A172 (cell line): ENCODE measurements at places on chromosomes 1 and 21. TPM values are rescaled to one million over a fixed set of nuclear protein-coding genes. Genes with fewer than 3 reads are reported as not detected.
A peak's percentile ranks its signal among the peaks of the same experiment; 100 is the strongest.

GRCh38 chr1:10070206-10070605 is 37.4 kb downstream of the UBE4B start:
- DNase-seq = no peak

- no peak for DNase-seq
These were observed 23.2 kb downstream of the LEPR start for GRCh38 chr1:65443647-65444046.

GRCh38 chr1:3680488-3681230 is 28.3 kb downstream of the TP73 start:
- DNase-seq = no peak

- DNase-seq = no peak
These were observed 27.9 kb upstream of the COL24A1 start for GRCh38 chr1:86184426-86184825.

DNA sequence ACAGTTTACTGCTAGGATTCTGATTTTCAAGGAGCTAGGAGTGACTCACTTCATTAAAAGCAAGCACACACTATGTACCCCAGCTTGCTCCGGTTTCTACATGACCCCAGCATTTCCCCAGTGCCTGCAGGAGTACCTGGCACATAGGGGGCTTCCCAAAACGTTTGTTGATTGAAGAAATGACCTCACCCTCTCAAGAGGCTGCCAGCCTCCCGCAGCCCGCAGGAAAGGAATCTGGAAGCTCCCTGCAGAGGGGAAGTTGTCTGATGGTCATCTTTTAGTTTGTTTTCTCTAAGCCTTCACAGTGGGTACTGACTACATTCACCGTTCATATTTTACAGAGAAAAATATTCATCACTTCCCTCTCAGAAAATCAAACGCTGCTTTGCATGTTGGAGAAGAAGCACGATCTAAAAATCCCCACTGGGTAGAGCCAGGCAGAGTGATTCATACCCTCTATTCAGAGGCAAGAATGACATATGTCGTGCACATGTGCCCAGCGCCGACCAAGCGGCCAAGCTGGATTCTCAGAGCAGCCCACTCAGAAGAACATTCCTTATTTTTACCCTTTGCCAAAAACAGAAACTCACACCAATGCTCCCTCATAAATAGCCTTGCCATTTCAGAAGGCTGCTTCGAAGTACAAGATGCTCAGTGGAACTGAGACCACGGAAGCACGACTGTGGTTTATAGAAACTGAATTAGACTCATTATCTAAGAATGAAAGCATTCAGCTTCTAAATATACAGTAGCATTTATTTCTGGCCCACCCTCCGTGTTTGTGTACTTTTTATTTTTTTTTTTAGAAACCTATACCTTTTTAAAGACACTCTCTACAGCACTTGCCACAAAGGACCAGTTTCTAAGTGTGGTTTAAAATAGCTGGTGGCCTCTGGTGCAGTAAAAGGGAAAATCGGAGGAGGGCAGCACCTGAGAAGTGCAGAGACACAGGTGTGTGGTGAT is 143.2 kb downstream of the MIS18A start:
- peak; percentile 21 for DNase-seq

DNA sequence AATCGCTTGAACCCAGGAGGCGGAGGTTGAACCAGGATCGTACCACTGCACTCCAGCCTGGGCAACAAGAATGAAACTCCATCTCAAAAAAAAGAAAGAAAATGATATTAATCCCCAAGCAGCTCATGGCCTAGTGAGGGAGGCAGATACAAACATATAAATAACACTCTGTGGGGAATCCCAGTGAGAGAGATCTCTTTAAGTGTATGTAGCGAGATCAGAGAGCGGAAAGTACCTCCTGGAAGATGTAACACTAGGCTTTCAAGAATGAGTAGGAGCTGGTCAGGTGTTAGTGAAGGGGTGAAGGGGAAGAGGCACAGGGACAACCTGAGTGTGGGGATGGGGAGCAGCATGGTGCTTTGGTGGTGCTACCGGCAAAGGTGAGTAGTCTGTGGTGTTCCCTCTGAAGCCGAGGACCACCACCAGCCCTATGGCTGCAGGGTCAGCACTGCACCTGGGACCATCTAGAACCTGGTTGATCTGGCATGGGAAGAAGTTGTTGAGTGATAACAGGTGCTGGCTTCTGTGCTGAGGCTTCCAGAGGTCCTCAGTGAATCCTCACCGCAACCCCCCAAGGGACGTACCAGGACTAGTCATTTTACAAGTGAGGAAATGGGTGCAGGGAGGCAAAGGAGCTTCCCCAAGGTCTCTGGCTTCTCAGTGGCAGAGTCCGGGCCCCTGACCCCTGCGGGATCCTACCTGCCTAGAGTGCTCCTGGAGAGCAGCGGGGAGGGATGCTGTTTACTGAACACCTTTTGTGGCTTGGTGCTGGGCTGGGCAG is 367.6 kb upstream of the VAMP3 start:
- DNase-seq = no peak

GRCh38 chr1:157944663-157945280 is 48.7 kb upstream of the KIRREL1 start:
- no peak for DNase-seq

DNA sequence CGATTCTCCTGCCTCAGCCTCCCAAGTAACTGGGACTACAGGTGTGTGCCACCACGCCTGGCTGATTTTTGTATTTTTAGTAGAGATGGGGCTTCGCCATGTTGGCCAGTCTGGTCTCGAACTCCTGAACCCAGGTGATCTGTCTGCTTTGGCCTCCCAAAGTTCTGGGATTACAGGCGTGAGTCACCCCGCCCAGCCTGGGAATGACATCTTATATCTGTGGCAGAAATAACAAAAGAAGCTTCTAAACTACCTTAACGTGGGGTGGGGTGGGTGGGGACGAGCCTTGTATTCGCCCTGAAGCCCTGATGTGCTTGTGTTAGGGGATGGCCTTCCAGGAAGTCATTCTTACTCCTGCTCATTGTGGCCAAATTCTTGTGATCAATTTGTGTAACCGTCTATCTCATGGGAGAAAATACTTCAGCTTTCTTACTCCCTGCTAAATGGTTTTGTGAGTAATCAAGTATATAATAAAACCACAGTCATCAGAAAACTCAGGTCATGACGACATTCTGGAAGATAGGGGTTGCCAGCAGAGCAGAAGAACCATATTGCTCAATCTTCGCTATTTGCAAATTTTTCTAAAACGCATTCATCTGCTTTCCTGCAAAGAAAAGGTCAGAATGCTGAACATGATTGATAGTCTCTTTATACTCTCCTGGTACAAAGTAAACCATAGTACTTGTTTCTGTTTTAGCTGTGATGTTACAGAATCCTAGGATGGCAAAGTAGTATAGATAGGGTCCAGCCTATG is 63.2 kb downstream of the DIRAS3 start:
- DNase-seq = peak; percentile 88

- DNase-seq = no peak
These were observed 141.5 kb upstream of the VAMP3 start for GRCh38 chr1:7629465-7630195.

DNA sequence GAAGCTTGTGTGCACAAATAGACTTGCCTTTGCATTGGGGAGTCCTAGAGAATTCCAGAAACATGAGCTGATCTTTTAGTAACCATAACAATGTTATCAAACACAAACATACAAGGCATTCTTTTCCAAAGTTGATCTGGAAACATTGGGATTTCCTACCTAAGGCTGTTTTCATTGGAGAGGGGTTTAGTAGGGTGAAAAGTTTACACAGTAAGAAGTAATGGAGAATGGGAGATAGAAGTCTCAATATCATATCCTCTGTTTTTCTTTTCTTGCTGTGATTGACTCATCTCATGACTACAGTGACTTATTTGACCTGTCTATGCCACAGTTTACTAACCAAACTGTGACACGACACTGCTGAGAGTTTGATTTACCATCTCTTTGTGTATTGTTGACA is 65.6 kb upstream of the PLA2G4A start:
- peak; percentile 35 for DNase-seq

The DNAJC6 gene
- total RNA-seq = 2.2 and 3.5 TPM in 2 replicates

GRCh38 chr1:71881611-71882010 is 400.7 kb downstream of the NEGR1 start:
- DNase-seq = no peak

The HES2 gene
- total RNA-seq = 2.0 and 3.9 TPM in 2 replicates

- DNase-seq = no peak
These were observed 10.3 kb upstream of the FAM89A start for GRCh38 chr1:231050395-231050794.

The RHBDL2 gene
- 1.2 and 3.3 TPM in 2 replicates for total RNA-seq

- DNase-seq = no peak
These were observed 217.9 kb downstream of the TM2D1 start for GRCh38 chr1:61506944-61507500.

DNA sequence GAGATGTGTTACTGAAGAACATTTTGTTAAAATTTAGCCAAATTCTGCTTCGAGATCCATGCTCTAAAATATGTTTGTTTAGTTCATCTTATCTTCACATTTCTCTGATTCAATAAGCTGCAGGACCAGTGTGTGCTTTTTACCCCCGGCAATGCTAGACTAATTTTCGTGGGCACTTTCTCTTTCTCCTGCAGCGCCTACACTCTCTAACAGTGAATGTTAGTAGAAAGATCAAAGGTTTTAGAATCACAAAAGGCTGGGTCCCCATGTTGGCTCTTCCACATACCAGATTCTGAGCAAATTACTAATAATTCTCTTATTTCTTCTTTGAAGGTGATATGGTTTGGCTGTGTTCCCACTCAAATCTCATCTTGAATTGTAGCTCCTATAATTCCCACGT is 8.5 kb downstream of the CHML start:
- no peak for DNase-seq

DNA sequence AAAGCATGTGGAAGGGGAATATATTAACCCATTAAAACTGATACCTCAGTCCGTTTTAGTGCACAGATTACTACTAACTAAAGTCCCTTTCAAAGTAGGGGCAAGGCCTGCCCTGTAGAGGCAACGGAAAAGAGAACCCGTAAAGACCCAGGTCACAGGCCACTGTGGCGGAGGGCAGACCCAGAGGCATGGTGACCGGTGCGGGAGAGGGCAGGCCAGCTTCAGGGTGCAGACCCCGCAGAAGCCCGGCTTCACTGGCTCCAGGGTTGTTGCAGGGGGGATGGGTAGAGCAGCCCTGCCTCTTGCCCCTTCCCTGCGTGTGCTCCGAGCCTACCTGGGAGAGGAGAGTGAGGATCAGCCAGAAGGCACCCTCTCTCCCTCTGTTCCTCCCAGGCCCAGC is 17.7 kb downstream of the CNTN2 start:
- DNase-seq = no peak

The MAB21L3 gene
- not detected in 2 replicates for total RNA-seq

The SIK1 gene
- total RNA-seq = 4.9 and 8.5 TPM in 2 replicates
